Stimulated activated CD4-positive, alpha-beta T cell treated with anti-CD3 and anti-CD28 coated beads, Interleukin-1b, Interleukin-23, amount 100 ng/mL, for 1 hour (primary cell): ENCODE measurements at places on chromosomes 2 and 18.

- no peak for DNase-seq
These were observed 13.2 kb downstream of the FN1 start for GRCh38 chr2:215422676-215423075.

GRCh38 chr2:603427-603826, 73.8 kb downstream of the TMEM18 start:
- no peak for DNase-seq

DNA sequence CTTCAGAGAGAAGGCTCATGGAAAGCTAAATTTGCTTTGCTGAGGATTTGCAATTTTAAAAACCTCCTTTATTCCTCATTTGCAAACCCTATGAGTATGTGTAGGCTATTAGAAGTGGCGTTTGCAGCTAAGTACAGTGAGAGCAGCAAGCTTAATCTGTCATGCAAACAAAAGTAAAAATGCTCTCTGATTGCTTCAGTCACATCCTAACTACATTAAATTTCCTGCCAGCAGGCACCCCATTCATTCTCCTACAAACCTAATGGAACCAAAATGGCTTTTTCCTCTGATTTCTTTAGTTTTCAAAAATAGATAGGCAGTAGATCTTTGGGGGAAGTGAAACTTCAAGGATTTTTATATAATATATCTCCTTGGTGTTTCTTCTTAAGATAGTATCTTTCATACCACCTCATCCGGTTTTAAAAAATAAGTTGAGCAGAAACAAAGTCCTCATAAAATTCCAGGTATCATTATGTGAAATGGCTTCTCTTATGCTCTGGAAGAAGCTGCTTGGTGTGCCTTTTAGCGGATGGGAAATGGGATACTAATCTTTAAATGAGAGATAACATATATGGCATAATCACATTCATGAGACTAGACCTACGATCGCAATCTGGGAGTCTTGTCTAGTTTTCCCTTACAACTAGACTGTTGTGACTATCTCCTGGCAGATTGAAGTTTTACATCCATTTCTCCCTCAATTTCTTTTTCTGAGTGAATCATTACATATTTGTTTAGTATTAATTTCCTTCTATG, 49.1 kb downstream of the CLIP4 start:
- no peak for DNase-seq

- DNase-seq, result no peak
These were observed 2.9 kb downstream of the SERTAD2 start for GRCh38 chr2:64650722-64651338.

GRCh38 chr2:6808426-6808825, 57.3 kb downstream of the CMPK2 start:
- no peak for DNase-seq

GRCh38 chr2:168192839-168193616, 54.4 kb downstream of the STK39 start:
- peak; percentile 11 for DNase-seq
